NCI-H2107 (cell line): ENCODE measurements at places on chromosomes 1 and 21.

GRCh38 chr1:22500058-22500457, 48.4 kb downstream of the ZBTB40 start:
- no peak for DNase-seq

DNA sequence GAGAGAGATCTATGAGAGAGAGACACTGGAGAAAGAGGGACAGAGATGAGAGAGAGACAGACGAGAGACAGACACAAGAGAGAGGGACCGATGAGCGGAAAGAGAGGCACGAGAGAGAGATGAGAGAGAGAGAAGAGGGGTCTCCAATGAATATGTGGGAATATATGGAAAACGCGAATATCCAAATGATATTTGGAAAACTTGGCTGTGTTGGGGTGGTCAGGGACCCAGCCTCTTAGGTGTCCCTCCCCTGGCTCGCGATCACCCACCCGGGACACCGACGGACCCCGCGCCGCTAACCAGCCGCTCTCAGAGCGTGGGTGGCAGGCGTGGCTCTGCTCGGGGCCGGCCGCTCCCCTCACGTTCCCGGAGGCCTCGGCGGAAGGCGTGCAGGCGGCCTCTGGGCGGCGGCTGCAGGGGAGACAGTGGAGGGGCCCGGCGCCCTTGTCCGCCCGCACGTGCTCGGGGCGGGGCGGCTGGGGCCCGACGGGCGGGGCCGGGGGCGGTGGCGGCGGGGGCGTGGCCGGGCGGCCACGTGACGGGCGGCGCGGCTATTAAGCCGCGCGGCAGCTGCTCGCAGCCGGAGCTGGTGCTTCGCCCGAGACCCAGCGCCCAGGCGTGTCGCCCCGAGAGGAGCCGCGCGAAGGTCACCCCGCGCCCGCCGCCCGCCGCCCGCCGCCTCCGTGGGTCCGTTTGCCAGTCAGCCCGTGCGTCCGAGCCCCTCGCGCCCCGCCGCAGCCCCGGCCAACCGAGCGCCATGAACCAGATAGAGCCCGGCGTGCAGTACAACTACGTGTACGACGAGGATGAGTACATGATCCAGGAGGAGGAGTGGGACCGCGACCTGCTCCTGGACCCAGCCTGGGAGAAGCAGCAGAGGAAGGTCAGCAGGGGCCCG, at the start of gene ACTN2:
Gene ACTN2 (plus strand): TSS at position 583 of the 898 bp plus-strand sequence. CDS start 175 bp downstream, at position 758.
- no peak for DNase-seq

- DNase-seq = no peak
Observed at GRCh38 chr1:118116401-118116800, 68.6 kb downstream of the SPAG17 start.

DNA sequence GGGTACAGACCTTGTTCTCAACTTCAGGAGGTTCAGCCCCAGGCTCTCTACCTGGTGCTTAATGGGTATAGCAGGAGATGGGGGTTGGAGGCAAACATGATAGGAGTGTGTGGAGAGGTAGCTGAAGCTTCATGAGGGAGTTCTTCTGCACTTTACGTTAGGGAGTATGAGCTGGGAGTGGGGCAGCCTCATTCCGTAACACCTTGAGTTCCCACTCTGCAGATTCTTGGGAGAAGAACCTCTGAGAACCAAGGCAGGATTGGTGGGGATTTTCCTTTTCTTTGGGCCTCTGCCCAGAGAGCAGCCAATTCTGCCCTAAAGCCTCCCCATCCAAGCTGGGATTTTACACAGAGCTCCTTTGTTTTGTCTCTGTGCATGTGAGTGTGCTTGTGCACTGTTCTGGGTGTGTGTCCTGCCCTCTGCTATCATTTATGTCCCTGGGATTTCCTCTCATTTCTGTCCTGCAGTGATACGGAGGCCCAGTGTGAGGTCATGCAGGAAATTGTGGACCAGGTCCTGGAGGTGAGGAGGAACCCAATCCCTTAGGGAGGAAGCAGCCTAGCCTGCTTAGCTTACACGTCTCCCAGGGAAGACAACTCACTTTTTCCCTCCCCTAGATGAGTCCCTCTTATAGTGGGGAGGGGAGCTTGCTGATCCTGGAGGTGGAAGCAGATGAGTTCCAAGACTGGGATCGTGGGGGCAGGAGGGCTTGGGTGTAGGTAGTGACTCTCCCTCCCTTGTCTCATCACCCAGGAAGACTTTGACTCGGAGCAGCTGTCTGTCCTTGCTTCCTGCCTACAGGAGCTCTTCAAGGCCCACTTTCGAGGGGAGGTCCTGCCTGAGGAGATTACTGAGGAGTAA, 11.6 kb upstream of the SLC27A3 start:
- DNase-seq = no peak

DNA sequence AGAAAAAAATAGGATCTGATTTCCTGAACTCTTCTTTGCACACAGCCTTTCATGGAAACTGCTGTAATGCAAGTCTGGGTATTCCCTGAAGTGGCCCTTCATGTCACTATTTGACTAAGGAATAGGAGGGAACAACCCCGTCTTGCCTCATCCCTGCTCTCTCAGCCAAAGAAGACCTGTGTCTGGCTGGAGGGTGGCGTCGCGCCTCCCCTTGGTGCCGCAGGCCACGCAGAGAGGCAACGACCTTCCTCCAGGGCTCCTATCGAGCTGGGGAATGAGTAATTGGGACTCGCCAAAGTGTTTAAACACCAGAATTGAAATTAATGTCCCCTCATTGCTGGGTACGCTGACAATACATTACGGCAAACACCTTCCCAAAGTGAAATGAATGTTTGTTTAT, 129.8 kb downstream of the PBX1 start:
- DNase-seq = no peak

- DNase-seq = no peak
Observed at GRCh38 chr1:88061492-88062177, 622.4 kb upstream of the PKN2 start.

- DNase-seq = no peak
Observed at GRCh38 chr1:108049178-108049819, 84.3 kb upstream of the VAV3 start.

- no peak for DNase-seq
Observed at GRCh38 chr1:163094589-163094988, 25.4 kb downstream of the RGS4 start.

DNA sequence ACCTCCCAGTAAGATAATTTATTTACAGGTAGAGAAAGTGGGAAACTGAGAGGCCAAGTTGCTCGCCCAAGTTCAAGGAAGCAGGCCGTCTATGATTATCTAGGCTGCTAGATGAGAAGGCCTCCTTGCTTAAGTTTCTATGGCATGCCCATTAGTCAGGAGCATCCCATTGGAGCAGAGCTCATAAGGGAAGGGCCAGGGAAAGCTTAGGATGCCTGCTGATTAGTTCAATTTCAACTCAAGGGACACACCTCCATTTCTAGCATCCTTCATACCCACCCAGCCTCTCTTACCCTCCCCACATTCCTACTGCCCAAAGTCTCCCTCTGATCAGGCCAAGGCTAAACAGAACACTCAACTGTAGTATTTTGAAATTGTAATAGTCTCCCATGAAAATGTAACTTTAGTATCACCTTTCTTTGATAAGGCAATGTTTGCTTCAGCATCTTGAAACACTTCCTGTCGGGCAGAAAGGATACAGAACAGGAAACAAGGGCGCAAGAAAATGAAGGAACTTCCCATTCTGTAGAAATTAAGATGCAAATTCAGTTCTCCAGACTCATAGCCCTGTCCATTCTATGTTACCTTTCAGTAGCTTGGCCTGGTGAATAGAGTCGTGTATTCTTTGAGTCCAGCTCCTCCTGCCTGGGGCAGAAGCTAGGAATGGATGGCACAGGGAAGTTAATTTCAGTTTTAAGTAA, 46.3 kb upstream of the TARBP1 start:
- DNase-seq = no peak

DNA sequence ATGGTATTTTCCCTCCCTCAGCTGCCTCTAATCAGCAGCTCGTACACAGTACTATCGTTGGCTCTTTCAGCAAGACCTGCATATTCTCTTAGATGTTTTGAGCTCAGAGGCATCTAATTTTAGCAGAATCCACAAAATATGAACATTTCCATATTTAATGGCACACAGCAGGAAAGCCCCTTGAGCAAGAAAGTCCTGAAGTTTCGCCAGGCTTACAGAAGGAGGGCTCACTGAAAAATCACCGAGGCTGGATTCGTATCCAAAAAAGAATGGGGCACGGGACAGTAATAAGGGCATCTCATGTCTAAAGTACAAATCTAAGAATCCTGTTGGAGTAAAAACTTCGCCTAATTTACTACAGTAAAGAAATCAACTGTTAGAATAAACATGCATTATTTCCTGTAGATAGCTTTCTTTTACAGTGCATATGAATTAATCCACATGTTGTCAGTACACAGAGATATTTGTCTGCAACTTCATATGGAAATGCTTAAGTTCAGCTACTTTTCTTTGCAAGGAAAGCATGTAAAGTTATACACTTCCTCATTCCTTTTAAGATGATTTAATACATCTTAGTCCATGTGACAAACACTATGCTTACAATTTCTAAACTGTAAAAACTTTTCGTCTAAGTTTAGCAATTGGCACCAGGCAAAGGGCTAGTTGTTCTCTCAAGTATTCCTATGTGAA, 1205.3 kb upstream of the ADGRL4 start:
- DNase-seq = no peak

- DNase-seq = no peak
Observed at GRCh38 chr1:37845786-37846185, 13.6 kb downstream of the MTF1 start.

GRCh38 chr21:35244514-35244913, 195.4 kb upstream of the RUNX1 start:
- no peak for DNase-seq

GRCh38 chr1:30353637-30354036, 369.7 kb downstream of the MATN1 start:
- DNase-seq = no peak

DNA sequence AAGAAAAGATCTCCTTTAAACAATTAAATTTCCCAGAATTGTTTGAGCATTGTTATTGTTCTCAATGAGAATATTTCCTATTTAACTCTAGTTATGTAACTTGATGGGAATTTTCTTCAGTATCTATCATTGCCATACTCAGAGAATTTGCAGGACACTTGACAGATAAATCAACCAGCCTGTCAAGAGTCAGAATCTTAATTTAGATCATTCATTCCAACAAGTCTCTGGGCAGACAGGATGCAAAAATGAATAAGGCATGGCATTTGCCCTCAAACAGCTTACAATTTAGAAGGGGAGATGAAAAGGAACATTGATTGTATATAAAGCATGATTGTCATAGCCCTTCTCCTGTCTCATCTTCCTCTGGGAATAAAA, 7.3 kb upstream of the DISC1 start:
- no peak for DNase-seq

DNA sequence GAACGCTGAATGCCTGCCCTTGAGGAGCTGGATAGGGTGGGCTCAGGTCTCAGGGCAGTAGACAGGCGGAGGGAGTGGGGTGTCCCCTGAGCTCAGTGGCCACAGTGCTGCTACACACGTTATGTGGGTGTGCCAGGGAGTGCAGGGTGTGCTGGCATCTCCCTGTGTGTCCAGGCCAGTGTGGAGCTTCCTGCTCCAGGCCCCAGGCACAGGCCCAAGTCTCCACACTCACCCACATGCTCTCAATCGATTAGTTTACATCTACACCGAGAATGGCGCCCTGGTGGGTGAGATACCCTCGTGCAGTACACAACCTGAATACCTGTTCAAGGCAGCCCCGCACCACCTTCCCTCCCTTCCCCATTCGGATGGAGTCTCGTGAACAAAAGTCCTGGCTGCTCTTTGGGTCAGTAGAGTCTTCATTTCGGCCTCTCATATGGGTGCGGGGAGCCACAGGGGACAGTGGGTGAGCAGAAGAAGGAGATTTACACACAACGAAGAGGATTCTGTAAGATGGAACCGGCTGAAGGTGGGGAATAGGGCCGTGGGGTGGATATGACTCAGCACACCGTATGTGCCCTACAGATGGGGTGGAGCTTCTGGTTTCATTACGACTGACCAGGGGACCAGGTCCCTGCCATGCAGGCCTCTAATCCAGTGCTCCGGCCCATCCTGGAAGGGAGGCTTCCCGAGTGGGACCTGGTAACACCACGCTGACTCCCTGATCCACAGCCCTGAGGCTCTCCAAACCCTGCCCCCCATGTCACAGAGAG, 93.3 kb downstream of the SPSB1 start:
- DNase-seq = no peak

DNA sequence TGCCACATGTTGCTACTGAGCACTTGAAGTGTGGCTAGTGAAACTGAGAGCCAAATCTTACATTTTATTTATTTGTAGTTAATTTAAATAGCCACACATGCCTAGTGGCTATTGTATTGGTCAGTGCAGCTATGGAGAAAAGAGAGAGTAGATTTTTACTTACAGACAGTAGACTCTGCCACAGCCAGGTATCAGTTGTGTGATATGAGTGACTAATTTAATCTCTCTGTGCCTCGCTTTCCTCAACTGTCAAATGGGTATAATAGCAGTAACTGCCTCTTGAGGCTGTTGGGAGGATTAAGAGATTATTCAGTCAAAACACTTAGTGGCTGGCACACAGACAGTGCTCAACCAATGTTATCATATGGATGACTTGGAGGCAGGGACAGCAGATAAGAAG, 49.0 kb downstream of the UBE2T start:
- DNase-seq = no peak
